ENCODE measurements at places on chromosomes 2 and 18. TPM values are rescaled to one million over a fixed set of nuclear protein-coding genes. Genes with fewer than 3 reads are reported as not detected.

SLC39A6 gene
- total RNA-seq: 13.4 TPM

- no peak for DNase-seq
Observed at GRCh38 chr18:46677611-46678010, 20.6 kb upstream of the LOXHD1 start.

DNA sequence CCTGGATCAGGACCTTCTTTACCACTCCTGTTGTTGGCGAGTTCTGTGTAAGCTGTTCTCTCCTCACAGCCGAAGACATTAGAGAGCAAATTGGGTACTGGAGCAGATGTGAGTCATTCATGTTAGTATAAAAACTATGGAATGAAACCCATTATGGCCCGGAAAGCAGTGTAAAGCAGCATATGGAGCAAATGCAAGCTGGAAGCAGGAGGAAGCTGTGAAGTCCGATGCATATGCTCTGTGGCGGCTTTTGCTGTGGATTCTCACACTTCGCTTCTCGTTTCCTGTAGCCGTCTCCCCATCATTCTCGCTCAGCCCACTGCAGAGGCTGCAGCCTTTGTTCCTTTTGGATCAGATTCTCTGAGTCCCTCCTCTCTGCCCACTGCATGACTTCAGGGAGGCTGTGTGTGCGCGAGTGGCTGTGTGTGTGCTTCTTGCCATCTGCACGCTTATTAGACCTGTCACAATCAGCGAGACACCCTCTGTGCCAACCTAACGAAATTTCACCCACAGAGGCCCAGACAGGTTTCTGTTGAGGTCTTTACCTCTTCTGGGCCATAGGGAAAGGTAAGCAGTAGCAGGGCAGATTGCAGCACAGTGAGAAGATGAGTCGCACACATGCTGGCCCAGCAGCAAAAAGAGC lies 3.3 kb upstream of the GALNT14 start:
- no peak for DNase-seq

CFC1 gene
- not detected for total RNA-seq

DNA sequence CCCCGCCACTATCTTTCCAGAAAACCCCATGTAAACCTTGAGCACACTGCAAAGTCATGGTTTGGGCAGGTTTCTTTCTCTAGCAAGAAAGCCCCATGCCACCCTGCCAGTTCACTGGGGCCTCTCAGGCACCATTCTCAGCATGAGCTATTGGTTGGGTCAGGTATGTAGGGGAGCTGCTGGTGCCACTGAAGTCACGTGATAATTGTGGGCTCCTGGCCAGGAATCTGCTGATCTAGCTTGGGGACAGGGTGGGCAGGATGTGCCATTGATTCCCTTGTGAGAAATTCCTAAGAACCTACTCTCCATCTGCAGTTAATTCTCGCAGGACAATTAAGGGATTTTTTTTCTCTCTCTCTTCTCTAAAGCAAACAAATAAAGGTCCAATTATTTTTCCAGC lies 26.5 kb upstream of the HNMT start:
- no peak for DNase-seq

PLCD4 gene
- total RNA-seq: 0.55 TPM

PIEZO2 gene
- total RNA-seq: 1.1 TPM

GRCh38 chr2:119197126-119197405 lies 26.6 kb upstream of the STEAP3 start:
- no peak for DNase-seq

DNA sequence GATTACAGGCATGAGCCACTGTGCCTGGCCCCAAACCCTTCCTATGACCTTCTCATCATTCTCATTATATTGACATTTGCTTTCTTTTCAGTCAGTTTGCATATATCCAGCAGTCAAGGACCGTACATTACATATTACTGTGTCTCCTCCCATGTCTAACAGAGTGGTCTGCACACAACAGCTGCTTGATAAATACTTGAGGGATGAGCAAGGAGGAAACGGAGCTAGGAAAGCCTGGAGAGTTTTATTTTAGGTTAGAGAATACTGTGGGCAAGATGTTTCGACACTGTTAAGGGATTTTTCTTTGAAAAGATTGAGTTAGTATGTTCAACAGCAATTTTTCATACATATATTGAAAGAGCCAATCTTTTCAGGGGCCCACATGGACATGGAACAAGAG lies 76.2 kb upstream of the CHRNA1 start:
- DNase-seq: no peak

DNA sequence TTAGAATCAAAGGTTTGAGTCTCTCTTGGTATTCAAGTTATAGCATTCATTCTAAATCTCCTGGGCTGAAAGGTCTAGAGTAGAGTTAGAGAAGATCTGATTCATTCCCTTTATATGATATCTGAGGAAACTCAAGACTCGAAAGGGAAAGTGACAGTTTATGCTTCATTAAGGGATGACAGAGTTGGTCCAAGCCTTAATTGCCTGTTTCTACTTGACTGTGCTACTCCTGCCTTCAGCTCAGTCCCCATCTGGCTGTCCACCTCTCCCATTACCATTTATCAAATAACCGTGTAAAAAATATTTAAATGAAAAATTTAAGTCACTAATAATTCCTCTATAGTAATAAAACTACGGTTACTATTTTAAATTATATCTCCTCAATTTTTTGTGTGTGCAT lies 537.1 kb upstream of the MEX3C start:
- no peak for DNase-seq

CGREF1 gene
- total RNA-seq: 0.87 TPM

DNA sequence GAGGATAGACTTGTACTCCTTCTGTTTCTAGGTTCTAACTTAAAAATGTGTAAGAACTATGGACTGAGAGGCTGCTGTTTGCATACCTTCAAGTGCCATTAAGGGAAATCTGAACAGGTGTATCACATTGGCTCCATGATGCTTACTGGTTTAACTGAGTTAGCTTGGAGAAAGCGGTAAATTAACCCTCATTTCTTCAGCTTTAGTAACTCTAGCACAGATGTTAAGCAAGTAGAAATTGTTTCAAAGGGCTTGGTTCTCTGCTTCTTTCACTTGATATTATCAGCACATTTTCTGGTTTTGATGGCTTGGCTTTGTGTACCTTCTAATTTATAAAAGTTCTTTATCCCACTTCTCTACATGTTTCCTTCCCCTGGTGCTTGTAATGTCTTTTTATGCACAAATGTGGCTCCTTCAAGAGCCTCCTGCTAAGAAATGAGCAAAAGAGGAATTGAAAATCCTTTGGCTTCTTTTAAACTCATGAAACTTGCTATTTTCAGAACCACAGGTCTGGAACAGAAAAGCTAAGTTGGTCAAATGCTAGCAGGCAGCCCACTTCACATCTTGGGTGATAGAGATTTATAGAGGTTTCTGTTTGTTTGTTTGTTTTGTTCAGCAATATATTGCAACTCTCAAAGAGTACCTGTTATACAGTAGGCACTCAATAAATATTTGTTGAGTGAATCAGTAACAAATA lies 249.9 kb upstream of the THUMPD2 start:
- no peak for DNase-seq

DNA sequence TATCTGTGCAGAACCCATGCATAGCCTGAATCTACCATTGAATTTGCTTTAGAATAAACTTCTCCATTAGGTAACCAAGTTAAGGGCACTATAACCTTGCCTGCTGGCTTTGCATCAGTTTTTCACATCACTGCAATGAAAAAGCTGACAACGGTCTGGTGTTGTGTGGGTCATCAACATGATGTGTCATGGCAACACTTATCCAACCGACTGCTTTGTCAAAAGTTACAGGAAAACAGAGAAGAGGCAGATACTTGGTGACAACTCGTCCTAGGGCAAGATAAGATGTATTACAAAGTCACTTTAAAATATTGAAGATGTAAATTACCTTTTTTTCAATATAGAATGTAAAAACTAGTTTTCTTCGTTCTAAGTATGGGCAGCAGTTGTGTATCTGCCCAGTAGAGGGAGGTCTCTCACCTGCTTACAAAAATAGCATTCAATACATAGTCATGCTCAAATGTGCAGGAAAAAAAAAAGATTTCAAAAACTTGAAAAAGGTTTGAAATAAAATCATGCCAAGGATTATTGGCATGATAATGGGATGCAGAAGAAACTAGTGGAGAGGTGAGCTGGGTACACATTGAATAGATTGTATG lies 96.3 kb downstream of the EVA1A start:
- DNase-seq: no peak

DNA sequence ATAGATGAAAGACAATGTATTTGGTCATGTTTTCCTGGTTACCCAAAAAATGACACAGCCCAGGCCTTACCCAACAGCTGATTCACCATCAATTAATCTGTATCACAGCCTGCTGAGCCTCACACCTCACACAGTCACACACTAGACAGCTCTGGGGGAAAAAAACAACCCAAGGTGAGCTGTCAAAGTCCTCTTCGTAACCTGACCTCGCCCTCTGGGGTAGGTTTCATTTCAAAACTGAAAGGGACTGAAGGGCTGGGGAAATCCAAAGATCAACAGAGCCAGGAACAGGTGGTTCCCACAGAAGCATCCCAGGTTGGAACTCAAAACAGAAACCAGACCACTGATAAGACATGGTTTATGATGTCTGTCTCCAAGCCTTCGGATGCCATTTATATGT lies 18.2 kb upstream of the PCBP1 start:
- no peak for DNase-seq

IRS1 gene
- total RNA-seq: 24.1 TPM

- DNase-seq: no peak
Observed at GRCh38 chr18:2180586-2180985, 390.7 kb downstream of the METTL4 start.

DNA sequence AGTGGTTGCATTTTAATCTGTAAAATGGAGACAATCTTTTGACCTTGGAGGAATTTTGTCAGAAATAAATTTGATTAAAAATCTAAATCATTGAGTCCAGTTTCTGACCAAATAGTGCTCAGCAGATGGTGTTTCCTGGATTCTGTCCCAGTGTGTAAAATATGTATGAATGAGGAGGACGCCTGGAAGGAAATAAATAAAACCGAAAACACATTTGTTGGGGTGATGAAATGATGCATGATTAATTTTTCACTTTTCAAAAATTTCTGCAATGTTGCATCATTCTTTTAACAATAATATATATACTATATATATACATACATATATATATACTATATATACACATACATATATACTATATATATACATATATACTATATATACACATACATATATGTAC lies 261.1 kb upstream of the TRIB2 start:
- DNase-seq: no peak

GRCh38 chr2:190791347-190791975 lies 89.2 kb upstream of the GLS start:
- peak; percentile 31 for DNase-seq

SNX17 gene
- 61.2 TPM for total RNA-seq

DNA sequence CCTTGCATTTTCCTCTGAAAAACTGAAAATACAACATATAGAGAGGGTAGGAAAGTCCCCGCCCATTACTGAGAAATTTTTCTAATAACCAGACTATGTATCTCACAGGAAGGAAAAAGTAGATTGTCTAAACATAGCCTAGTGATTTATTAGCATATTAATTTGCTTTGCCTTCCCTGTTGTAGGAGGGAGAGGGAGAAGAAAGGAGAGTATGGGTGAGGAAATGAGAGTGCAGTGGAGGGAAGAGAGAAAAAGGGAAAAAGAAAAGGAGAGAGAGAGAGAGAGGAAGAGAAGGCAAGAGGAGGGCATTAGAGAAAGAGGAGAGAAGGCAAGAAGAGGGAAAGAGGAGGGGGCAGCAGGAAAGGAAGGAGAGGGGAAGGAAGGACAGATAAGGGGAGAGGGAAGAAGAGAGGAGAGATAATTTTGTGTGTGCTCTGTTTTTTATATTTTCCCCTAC lies 3.6 kb upstream of the KYNU start:
- DNase-seq: no peak

DNA sequence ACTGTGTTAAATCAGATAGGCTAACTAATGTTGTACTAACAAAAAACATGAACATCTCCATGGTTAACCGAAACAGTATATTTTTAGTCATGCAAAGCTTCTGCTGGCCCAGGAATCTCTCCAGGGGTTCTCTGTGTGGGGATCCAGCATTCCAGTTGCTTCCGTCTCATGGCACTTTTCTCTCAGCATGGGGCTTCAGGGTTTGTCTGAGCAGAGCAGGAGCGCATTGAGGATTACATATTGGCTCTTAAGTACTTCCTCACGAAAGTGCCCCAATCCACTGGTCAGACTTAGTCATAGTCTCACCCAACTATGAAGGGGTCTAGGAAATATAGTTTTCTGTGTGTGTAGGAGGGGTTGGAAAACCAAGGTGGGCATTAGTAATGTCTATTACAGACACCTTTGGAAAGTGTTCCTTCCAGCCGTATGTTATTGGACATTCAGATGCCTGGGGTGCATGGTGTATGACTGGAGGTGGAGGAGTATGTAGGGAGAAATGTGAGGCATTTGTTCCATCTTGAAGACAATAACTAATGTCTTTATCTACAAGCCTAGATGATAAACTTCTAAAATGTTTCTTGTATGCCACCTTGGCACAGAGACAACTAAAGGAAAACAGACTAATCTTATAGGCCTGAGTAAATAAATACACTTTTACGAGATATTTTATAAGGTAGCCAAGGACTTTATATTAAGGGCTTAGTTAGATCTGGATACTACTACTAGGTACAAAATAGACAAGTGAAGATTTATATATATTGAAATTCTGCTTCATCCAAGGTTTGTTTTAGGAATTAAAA lies 123.8 kb upstream of the ZEB2 start:
- no peak for DNase-seq

DNA sequence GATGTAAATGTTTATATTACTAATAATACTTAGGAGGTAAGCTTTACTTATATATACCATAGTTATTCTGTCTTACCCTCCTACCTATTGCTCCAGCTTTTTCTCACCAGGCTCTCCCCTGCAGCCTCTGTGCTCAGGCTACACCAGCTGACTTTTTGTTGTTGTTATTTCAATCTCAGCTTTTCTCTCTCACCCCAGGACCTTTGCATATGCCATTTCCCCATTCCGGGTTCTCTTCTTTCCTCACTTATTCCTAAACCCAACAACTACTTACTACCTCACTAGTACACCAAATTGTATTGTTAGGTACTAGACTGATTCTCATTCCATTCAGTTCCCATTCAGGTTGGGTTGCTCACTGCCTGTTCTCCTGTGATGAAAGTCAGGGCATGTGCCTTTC lies 156.2 kb upstream of the BOD1L2 start:
- DNase-seq: no peak

- peak; percentile 70 for DNase-seq
Observed at GRCh38 chr2:102103992-102104871, 38.3 kb upstream of the IL1R1 start.

COL5A2 gene
- total RNA-seq: 8.1 TPM

- no peak for DNase-seq
Observed at GRCh38 chr2:146734042-146734820, 1110.6 kb upstream of the ACVR2A start.

GBX2 gene
- not detected for total RNA-seq

DNA sequence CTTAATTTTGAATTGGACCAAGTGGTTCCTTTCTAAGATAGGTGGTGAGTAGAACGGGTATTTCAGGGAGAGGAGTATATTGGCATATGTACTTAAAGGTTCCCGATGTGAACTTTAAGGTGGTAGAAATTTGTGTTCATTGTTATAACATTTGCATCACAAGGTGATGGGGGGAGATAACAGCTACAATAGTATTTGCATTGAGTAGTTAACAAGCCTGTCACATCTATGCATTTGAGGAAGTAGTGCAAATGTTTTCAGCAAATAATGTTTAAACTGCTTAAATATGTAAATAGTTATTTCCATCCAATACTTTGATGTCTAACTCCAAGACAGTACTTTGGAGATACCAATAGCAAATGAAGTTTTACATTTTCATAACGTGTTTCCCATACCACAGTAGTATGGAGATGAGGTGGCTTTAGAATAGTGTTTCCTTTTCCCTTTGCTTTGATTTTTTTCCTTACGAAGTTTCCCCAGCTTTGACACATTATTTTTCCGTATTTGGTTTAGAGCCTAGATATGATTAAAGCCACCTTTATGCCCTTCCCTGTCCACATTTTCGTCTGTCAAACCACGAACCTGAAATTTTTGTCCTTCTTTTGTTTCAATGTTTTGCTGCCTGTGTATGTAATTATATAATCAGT lies 46.6 kb downstream of the VAPA start:
- no peak for DNase-seq

All from left ventricle myocardium superior (tissue), 1 donor.